ENCODE measurements at places on chromosomes 7 and 10.

GRCh38 chr10:60003651-60004523, 97.5 kb upstream of the CCDC6 start:
- peak; percentile 52 for DNase-seq

GRCh38 chr7:79282070-79282694, 171.3 kb downstream of the MAGI2 start:
- peak; percentile 46 for DNase-seq

GRCh38 chr7:36430881-36431280, 41.2 kb downstream of the ANLN start:
- DNase-seq = no peak

- DNase-seq = no peak
These were observed 105.4 kb downstream of the ZNF365 start for GRCh38 chr10:62479523-62479922.

- DNase-seq = no peak
These were observed 141.7 kb upstream of the SEMA3A start for GRCh38 chr7:84336303-84336702.

DNA sequence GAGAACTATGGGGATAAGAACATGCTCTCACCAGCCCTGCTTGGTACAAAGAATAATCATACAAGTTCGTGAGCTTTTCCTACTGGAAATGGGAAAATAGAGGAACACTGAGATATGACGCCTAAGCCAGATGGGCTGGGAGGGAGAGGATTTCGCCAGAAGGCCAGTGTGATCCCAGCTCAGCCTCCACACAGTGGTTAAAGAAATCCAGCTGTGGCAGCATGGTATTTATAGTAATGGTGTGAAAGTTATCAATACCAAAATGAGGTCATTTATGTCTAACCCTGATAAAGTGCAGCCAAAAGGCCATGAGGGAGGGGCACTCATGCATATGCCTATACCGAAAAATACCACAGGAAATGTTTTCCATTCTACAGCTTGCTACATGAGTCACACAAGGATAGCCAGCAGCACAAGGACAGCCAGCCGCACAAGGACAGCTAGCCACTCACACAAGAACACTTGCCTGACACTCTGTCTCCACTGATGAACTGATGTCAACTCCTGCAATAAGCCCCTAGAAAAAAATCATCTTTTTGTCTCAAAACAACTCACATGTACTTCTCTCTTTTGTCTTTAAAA, 49.4 kb downstream of the FRMPD2 start:
- DNase-seq = no peak

DNA sequence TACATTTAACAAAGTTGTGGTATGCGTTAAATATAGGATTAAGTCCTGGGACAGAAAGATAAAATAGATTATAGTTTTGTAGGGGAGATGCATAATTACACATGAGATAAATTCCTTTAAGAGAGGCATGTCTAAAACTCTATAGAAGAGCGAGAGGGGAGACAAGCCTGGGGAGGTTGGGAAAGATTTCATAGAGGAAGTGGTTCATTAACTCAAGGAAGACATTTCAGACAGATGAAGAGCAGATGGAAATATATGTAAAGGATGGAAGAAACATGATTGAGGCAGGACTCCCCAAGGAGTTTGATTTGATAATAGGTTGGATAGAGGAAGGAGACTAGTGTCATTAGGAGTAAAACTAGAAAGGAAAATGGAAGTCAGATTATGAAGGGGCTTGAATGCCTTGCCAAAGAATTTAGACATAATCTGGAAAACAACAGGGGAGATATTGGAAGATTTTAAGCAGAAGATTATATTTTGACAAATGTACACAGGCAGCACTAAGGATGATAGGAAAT, 96.1 kb downstream of the PHTF2 start:
- DNase-seq = no peak

- no peak for DNase-seq
These were observed 695.4 kb downstream of the LRMDA start for GRCh38 chr10:76126607-76127527.

- DNase-seq = no peak
These were observed 245.3 kb downstream of the SUGCT start for GRCh38 chr7:40380111-40380510.

DNA sequence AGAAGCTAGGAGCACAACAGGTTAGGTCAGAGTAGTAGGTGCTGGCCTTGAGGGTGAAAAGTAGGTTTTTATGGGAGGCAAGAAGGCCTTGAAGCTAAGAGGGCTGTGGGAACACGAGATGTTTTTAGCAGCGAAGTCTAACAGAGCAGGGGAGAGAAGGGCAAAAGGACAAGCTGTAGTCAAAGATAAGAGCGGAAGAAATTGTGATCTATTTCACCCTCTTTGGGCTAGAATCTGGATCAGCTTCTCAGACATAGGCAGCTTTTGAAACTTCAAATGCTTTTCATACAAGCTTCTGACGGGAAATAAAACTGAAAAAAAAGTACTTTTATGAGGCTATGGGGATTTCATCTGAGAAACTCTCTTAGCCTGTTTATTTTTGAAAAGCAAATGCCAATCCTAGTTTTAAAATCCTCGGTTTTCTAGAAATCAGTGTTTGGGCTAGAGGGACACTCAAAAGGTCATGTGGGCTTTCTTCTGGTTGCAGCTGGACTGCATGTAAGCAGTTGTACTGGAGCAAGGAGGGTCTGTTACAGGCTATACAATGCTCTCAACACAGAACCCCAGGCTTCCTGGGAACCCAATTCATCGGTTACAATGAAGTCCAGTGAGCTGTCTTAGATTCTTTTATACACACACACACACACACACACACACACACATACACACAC, 83.6 kb downstream of the RNF216 start:
- no peak for DNase-seq

GRCh38 chr7:67018940-67019339, 22.3 kb downstream of the TYW1 start:
- DNase-seq = no peak

DNA sequence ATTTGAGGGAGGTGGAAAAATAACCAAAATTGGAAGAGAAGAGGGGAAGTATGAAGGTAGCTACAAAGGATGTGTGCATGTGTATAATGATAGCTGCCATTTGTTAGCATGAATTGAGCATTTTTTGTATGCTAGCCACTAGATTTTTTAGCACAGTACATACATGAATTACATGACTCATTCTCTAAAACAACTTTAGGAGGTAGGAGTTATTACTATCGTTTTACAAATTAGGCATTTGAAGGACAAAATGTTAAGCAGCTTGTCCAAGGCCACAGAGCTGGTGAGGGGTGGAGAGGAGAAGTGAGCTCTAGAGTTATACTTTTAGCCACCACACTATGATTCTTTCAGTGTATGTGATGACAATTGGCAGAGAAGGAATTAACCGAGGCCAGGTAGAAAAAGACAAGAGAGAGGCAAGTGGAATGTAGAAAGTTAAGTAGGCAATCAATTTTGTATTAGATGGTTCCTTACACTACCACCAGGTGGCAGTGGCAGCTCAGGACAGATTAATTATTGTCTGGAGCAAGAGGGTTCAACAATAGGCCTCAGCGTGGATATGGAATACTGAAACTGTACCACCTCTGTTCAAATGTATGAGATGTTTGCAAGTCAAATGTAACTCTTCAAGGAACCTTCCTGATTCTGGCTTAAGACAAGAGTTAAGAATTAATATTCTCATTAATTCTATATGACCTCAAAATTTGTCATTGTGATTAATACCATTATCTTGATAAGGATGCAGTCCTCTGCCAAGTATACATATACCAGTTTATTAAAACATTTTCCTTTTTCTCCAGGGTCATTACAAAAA, 128.0 kb downstream of the MBL2 start:
- DNase-seq = peak; percentile 22

DNA sequence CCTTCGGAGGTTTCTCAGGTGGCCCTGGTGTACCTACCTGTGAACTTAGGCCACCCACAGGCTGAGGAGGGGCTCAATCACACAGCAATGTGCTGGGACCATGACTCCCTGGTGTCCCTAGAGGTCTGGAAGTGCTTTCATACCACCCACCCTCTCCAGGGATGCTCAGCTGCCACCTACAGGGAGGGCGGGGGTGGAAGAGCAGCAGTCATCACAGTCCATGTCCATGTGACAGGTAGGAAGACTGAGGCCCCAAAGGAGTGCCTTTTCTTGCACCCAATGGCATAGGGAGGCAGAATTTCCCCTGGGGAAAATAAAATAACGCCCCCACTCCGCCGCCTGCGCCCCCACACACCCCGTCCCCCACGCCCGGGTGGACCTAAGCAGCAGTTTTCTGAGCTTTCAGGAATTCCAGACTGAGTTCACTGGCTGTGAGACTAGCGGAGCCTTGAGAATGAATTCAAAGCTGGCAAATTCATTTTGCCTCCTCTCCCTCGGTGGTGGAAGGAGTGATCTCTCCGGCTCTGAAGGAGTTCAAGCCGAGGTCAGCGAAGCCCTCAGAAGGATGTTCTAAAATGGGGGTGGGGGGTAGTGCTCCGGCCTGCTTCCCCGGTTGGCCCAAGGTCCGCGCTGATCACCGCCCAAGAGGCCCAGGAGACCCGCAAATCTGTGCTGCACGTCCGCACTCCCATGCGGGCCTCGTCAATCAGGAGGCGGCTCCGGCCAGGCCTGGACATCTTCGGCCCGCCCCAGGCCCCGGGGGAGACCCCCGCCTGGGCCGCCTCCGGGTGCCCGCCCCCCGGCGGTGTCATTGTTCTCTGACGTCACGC, 2.1 kb upstream of the ZMIZ1 start:
- DNase-seq = peak; percentile 29

DNA sequence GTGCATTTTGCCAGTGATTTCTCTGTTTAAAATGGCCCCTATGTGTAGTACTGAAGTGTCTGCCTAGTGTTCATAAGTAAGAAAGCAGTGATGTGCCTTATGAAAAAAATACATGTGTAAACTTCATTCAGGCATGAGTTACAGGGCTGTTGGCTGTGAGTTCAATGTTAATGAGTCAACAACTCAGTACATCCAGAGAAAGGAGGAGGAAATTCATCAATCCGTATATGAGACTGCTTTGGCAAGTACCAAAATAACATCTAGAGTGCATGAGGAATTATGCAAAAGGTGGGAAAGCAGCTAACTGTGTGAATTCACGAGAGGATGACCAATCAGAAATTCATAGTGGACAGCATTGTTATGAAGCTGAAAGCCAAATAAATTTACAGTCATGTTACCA, 255.6 kb downstream of the ZEB1 start:
- no peak for DNase-seq

- no peak for DNase-seq
These were observed 143.7 kb downstream of the PTPRN2 start for GRCh38 chr7:158443688-158444483.

GRCh38 chr10:1086787-1087186, 30.6 kb downstream of the WDR37 start:
- DNase-seq = no peak

DNA sequence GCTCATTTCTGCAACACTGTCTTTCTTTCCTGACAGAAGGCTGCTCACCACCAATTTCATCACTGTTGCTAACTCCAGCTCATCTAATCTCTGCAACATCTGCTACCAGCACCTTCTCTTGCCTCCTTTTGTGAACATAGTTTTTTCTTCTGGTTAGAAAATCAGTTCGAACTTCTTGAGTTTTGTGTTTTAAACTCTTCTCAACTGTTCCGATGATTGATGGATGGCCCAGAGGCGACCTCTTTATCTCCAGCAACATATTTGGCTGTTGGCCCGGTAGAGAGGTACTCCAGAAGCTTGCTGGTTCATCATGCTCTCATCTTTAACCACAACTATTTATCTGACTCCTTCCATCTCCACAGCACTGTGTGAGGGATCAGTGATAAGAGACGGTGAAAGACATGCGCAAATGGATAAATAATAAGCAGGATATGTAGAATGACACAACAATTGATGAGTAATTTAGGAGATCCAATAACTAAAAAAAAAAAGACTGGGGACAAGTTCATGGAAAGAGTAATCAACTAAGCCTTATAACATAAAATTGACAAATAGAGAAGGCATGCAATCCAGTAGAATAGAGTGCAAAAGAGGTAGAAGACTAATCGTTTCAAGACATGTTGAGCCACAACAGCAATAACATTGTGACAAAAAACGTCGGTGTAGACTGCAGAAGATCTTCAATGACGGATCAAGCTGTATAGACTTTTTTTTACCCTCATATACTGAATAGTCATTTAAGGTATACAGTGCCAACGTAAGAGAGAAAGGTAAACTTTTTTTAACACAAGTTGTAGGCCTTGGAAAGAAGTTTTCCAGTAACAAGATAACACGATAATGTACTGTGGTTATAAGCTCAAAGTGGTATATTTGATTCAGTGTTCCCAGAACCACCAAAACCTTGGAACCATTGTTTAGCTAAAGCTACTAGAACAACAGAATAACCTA, 152.2 kb downstream of the CRPPA start:
- DNase-seq = no peak

DNA sequence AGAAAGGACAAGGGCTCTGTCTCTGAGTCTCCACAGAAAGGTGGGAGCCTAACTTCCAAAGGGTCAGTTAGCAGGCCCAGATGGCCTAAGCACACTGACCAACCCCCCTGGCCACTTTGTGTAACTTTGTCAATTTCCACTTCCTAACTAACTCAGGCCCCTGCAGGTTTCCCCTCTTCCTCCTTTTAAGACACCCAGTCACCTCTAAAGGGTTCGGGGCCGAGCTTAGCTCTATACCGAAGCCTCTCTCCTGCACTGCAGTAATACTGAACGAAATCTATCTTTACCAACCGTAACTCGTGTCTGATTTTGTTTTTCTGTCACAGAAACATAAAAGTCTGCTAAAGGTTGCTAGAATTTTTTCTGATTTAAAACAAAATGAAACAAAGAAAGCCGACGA, 44.4 kb downstream of the CCDC3 start:
- DNase-seq = no peak

DNA sequence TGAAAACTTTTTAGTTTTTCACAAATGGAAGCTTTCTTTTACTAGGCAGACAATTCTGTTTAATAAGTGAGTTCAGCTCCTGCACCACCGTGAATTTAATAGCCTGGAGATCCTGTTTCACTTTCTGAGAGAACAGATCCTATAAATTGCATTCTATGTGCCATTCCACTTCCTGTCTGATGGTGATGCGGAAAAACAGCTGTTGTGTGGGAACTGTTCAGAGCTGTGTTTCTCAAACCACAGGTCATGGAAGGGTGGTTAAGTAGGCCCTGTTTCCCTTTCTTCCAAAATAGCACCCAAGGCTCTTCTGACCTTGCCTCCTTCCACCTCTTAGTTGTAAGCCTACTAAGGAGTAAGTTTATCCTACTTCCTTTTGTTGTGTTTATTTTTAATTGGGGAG, 97.2 kb upstream of the DKK1 start:
- peak; percentile 74 for DNase-seq
